ENCODE measurements at places on chromosomes 2 and 18. TPM values are rescaled to one million over a fixed set of nuclear protein-coding genes. Genes with fewer than 3 reads are reported as not detected.
A peak's percentile ranks its signal among the peaks of the same experiment; 100 is the strongest.

GRCh38 chr2:15058015-15058720 lies 425.7 kb downstream of the LRATD1 start:
- peak; percentile 40 for ATAC-seq

GRCh38 chr2:85042330-85042729 lies 71.4 kb downstream of the KCMF1 start:
- no peak for ATAC-seq

- ATAC-seq: no peak
These were observed 960.2 kb downstream of the CNTNAP5 start for GRCh38 chr2:124985270-124985669.

- ATAC-seq: no peak
These were observed 517.9 kb downstream of the PLCL1 start for GRCh38 chr2:198322275-198322674.

DNA sequence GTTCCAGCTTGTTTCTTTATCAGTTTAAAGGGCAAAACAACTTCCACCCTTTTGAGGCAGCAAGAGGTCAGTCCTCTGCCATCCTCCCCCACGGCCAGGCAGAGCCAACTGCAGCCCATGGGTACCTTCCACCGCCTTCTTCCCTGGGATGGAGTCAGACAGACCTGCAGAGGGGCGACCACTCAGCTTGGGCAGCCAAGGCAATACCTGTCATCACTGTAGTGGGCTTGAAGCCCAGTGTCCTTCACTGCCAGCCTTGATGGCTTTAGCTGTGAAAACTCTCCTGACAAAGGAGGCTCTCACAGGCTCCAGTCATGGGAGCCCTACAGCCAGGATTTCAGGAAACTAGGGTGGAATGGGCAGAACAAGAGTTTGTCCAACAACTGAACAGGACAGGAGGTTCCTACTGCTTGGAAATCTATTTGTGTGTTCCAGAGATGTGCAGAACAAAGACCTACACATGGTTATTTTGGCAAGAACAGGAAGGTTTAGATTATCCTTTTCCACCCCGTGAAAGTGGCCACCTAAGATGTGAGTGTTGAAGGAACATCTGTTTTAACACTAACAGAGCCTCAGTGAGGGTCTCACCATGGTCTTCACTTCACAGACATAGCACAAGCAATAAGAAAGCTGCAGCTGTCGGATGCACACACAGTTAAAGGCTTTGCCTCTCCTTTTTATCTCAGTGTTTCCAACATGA lies 93.9 kb upstream of the RMDN2 start:
- ATAC-seq: no peak

DNA sequence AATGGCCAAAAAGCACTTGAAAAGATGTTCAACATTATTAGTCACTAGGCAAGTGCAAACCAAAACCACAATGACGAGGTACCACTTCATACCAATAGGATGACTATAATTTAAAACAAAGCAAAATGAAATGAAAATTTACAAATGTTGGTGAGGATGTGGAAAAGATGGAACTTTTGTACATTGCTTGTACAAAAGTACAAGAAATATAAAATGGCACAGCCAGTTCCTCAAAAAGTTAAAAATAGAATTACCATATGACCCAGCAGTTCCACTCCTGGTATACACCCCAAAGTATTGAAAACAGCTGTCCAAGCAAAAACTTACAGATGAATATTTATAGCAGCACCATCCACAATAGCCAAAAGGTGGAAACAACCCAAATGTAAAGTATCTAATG lies 107.8 kb upstream of the XPO1 start:
- ATAC-seq: peak; percentile 48

DNA sequence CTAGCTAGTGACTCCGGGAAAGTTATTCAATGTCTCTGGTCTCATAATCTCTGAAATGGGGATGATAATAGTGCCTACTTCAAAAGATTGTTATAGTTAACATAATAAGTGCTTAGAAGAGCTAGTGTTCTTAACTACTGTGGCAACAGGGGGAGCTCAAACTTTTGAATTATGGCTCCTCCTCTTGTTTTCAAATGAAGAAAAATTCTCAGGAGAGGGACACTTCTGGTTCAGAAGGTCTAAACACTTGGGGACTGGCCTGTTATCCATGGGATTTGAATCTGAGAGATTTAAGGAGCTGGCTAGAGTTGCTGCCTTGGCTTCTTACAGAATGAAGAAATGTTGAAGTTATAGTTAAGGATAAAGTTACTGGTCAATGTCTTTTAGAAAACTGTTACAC lies 92.2 kb upstream of the ITGB6 start:
- ATAC-seq: no peak

- ATAC-seq: no peak
These were observed 67.8 kb downstream of the TTC32 start for GRCh38 chr2:19833978-19834377.

- no peak for ATAC-seq
These were observed 12.6 kb downstream of the TEX51 start for GRCh38 chr2:126911111-126911796.

GRCh38 chr2:239294571-239295054 lies 106.2 kb downstream of the HDAC4 start:
- ATAC-seq: no peak

DNA sequence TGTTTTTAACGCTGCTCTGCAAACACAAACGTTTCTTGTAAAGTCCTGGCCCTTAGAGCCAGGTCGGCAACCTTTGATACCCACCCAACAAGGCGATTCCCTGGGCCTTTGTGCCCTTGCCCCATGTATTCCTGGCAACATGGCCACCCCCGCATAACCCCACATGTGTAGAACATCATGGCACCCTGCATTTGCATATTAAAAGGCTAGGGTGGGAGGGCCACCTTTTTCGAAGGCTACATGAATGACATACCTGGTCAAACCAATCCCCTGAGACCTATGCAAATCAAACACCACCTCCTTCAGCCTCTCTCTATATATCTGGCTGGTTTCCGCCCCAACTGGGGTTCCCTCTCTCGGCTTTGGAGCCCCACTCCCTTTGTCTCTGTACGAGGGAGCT lies 105.2 kb downstream of the MYO5B start:
- no peak for ATAC-seq

DNA sequence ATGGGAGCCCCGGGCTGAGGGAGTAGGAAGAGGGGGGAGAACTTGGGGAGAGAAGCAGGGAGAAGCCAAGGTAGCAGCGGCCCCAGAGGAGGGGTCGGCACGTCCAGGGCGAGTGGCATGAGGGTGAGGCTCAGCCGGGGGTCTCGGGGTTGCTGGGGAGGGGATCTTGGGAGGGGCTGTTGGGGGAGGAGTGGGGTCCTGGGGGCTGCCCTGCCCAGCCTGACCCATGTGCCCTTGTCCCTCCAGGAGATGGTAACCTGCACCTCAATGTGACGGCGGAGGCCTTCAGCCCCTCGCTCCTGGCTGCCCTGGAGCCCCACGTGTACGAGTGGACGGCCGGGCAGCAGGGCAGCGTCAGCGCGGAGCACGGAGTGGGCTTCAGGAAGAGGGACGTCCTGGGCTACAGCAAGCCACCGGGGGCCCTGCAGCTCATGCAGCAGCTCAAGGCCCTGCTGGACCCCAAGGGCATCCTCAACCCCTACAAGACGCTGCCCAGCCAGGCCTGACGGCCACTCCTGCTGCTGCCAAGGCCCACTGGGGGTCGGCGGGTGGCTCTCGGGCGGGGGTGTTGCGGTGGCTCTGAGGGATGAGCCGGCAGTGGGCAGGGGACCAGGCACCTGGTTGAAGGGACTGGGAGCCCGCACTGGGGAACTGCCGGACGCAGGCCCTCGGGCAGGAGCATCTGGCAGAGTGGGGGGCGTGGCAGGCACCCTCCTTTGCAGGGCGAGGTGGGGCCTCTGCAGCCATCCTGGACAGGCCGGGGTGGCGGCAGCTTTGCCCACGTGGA lies 9.0 kb upstream of the GAL3ST2 start:
- ATAC-seq: no peak

DNA sequence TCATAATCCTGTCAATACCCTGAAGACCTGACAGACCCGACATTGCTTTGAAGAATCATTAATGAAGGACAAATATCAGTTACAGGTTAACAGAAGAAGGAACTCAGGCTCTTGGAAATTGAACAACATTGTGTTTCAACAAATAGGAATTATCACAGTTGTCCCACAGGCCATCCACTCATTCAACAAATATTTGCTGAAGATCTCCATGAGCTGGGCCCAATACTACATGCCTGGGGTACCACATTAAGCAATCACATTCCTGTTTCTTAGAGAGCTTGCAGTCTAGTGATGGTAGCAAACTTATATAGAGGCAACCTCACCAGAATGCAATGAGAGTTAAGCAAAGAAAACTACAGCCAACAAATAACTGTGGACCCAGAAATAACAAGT lies 671.6 kb upstream of the ACVR2A start:
- no peak for ATAC-seq

DNA sequence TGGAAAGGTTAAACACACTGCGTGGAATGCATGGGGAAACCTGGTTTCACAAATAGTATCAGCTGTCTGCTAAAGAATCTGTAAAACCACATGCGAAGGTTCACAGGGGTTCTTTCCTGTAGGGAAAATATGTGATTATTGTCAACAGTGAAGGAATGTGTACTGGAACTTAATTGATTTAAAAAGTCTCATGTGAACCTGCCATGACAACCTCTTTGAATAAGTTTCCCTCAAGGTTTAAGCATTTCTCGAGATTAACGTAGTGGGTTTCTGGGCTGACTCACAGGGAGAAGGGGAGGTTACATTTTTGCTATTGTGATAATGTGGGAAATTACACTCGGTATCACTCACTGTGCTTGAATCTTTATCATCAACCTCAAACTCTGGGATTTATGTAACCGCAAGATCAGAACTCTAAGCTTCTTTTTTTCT lies 28.2 kb upstream of the IL1R1 start:
- peak; percentile 82 for ATAC-seq

DNA sequence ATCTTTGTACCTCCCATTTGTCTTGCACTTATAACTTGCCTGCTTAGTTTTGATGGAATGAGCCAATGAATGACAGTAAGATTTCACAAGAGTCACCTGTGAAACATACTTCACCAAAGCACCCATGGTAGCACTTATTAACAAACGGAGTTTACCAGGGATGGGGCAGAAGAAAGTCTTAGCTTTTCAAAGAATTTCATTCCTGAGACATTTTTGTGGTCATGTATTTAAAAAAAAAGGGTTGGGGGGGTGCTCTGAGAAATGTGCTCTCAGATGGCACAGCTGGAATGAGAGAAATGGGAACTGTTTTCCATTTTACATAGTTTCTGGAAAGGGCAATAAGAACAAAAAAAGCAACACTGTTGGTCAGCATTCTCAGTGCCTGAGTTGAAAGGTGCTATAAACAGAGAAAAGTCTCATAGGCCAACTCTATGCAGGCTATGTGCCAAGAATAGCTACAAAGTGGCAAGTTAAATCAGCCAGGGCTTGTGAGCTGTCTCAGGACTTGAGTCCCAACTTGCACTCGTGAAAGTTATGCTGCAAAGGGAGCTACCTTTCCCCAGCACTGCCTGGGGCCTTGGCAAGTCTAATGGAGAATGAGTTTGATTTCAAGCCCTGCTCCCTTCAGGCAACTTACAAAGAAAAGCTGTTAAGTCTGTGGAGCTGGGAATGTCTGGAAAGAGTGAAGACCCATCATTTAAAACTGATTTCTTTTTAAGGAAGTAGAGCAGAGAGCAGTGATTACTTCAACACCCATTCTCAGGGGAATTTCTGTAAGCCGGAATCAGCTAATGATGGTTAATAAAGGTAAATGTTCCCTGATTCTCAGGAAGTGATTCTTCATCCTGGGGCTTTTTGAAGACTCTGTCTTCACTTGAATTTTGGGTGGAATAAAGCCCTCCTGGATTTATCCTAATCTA lies 170.6 kb downstream of the SLC8A1 start:
- ATAC-seq: no peak

The GCC2 gene
- total RNA-seq: 62.9 TPM

The ASIC4 gene
- 0.56 TPM for total RNA-seq

The ECEL1 gene
- not detected for total RNA-seq

The UGT1A10 gene
- total RNA-seq: 0.16 TPM

Data from activated T-helper 17 cell treated with anti-CD3 and anti-CD28 coated beads, Interleukin-2, amount 50 U/mL, for 72 hours (primary cell).